ENCODE measurements at places on chromosomes 1 and 21.

DNA sequence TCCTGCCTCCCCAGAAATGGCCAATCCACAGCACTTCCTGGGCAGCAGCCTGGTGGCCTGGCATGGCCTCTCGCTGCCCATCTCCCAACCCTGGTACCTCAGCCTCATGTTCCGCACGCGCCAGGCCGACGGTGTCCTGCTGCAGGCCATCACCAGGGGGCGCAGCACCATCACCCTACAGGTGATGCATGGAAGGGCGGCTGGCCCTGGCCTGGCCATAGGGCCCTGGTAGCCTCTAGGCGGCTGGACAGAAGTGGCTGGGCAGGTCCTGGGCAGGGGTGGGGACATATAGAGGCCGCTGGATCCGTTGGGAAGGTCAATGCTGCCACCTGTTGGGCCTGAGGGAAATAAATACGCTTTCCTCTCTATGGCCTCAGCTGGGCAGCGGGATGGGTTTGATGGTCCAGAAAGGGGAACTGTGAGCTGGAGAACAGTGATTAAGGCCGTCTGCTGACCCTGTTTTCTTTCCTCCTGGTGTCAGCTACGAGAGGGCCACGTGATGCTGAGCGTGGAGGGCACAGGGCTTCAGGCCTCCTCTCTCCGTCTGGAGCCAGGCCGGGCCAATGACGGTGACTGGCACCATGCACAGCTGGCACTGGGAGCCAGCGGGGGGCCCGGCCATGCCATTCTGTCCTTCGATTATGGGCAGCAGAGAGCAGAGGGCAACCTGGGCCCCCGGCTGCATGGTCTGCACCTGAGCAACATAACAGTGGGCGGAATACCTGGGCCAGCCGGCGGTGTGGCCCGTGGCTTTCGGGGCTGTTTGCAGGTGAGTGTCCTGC lies 14.4 kb downstream of the CELSR2 start:
- DNase-seq = peak; percentile 84

GRCh38 chr1:245512181-245512888 lies 357.6 kb downstream of the KIF26B start:
- peak; percentile 33 for DNase-seq

- no peak for DNase-seq
Measured at GRCh38 chr1:182249201-182249676, 142.4 kb downstream of the GLUL start.

DNA sequence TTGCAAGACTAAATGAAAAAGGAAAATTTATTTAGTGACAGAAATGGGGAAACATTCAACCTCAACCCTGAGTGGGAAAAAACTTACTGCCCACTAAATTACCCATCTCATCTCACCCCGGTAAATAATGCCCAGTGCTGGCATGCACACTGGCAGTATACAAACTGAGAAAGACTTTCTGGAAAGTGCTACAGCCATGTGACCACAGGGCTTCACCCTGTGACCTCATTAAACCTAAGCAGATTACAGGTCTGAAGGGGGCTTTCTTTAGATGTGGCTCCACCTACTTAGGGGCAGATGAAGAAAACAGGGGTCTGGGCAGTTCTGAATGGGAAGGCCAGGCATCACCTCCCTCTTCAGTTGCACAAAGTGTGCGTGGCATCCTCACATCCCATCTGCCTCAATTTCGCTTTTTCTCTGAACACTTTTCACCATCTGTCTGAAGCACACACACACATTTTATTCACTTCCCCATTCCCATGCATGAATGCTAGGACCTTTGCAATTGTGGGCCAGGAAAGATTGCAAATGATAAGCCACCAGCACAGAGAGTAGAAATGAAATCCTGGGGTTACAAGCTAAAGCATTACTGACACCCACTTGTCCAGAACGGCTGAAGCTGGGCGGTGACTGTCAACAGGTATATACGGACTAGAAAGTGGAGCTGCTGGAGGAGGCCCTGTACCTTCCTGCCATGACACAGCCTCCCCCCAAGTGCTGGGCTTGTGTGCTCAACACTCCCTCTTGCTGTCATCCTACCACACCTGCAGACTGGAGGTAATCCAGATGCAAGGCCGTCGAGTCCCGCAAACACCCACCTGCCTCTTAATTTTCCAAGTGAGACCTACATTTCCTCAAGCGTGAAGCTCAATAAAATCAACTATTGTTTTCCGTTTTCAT lies 2.7 kb downstream of the NADK start:
- DNase-seq = no peak

- DNase-seq = no peak
Measured at GRCh38 chr1:78799926-78800325, 150.3 kb downstream of the IFI44 start.

GRCh38 chr1:226626577-226626956 lies 78.0 kb downstream of the STUM start:
- DNase-seq = peak; percentile 84

DNA sequence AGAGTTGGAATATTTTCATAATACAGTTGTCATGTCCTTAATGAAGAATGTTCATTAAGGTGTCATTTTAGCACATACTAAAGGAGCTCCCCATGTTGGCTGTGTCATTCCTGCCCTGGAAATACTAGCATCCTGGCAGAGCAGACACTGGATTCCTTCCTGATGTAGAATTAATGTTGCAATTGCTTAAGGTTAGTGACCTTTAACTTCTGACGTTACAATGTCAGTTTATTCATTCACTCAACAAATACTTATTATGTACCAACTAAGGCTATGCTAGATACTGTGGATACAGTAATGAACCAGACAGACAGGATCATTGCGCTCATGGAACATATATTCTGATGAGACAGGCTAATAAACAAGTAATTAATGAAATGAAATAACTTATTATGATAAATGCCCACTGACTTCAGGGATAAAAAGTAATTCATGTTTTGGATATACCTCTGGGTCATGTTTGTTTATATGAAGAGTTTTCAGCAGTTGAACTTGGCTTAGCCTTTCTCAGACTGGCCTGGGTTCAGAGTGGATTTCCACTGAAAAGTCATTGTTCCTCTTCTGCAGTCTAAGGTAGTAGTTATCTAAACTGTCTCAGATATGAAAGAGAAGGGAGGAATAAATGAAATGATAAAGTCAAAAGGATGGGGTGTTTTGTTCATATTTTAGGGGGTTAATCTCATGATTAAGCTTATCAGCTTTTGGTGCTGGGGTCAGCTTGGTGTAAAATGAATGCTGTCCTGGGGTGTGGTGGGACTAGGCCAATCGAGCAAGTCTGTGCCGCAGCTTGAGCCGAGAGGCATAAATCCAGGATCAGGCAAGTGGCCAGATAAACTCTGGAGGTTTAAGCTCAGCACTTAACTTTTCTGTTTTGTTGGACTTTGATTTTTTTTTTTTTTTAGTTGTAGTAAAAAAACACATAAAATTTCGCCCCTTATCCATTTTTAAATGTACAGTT lies 43.3 kb upstream of the KCNQ4 start:
- DNase-seq = no peak

DNA sequence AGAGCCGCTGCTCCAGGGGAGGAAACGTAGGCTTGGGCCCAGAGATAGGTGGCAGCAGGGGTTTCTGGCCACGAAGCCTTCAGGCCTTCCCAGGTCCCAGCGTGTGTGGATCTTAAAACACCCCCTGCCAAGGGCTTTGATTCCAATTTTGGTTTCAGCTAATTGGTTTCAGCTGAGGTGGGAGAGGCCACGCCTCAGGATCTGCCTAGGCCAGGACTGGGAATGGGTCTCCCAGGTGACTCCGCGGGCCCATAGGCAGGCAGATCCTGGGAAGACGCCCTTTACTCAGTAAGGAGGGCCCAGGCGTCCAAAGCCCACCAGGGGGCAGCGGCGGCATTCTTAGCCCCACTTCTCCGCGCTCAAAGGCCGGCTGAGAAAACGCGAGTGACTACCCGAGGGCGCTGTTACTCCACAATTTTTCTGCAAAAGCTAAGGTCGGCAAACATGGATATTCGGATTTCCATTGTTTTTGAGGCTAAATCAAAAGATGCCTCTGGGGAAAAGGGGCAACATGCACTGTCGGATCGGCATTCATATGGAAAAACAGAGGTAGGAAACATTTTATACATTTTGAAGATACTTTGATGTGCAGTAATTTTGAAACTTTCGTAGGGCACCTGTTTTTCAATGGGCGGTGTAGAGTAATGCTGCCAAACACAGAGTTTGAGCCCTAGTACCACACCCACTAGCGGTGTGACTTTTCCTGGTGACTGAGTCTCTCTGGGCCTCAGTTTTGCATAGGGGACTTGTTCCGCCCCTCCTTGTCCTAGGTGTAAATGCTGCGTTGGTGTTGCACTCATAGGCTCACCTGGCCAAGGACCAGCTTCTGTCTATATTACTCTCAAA lies 31.8 kb upstream of the BCL10 start:
- DNase-seq = peak; percentile 81

DNA sequence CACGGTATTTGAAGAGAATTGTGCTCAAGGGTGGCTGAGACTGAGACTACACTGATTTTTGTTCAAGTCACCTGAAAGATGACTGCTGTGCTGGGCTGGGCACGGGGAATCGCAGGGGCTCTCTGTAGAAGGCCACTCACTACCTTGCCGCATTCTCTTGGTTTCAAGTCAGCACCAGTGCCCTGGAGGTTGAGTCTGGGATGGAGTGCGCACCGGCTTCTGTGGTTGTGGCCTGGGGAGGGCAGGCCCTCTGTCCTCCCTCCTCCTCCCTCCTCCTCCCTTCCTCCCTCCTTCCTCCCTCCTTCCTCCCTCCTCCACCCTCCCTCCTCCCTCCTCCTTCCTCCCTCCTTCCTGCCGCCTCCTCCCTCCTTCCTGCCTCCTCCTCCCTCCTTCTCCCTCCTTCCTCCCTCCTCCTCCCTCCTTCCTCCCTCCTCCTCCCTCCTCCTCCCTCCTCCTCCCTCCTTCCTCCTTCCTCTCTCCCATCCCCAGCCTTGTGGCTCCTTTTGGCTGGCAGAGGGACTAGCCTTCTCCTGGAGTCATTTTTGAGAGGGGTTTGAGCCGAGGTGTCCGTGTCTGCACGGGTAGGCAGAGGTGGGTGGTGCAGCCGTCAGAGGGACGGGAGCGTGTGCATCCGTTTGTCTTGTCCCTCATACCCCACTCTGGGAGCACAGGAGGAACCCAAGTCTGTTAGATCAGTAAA lies 9.5 kb downstream of the RER1 start:
- no peak for DNase-seq

DNA sequence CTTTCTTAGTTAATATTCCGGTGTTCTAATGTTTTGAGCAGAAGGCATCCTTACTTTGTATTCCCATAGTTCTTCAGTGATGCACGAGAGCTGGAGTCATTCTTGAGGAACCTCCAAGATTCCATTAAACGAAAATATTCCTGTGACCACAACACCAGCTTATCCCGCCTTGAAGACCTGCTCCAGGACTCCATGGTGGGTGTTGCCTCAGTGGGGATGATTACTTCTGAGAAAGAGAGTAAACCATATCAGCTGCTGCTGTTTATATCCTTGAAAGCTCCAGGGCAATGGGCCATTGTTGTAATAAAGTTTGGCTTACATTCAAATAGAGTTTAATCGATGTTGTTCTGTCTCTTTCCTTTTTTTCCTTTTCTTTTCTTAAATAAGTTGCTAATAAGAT lies 93.1 kb downstream of the MACF1 start:
- DNase-seq = no peak

DNA sequence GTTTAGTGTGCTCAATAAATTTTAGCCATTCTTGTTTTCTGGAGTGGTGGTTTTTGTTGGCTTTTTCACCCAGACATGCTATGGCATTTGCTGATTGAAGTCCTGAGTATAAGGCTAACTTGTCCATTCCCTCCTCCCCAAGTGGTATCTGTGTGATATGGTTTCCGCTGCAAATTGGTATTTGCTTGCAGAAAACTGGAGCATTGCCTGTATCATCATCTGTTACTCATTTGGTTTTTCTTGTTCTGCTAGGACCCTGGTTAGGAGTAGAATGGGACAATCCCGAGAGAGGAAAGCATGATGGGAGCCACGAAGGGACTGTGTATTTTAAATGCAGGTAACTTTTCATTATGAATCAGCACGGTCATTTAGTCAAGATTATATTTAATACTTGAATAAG lies 34.0 kb downstream of the TBCE start:
- no peak for DNase-seq

GRCh38 chr1:211340622-211341507 lies 14.2 kb downstream of the TRAF5 start:
- DNase-seq = no peak

- no peak for DNase-seq
Measured at GRCh38 chr1:243346468-243346867, 90.6 kb downstream of the SDCCAG8 start.

DNA sequence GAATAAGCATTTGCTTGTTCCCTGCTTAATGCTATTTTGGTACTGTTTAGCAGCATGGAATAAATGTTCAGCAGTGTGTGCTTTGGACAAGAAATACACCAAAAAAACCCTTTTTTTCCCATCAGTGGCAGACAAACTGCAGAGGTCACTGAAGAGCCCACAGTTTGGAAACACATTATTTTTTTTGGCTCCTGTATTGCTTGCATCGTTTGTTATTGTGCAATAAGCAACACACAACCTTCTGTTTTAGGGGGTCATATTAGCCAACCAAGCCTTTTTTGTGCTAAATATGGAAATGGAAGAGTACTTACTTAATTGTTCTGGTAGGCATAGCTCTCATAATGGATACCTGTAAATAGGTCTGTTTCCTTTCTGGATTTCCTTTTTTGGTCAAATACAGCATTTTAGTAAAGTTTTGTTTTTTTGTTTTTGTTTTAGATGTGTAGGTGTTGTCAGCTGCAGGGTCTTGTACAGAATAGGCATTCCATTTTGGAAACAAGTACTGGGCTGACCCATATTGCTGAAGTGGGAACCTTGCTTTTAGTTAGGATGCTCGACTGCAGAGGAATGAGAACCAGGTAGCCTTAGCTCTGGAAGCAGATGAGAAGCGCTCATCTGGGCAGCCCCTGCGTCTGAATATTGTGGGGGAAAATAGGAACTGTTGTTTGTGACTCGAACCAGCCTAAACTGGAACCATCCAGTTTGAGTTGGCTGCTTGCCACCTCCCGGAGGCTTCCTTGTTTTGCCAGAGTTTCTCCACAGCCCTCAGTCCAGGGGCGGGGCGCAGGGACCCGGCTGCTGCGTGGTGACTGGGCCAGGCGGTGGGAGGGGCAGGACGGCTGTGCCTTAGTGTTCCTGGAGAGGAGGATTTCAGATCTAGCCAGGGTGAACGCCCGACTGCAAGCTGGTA lies 38.4 kb downstream of the SPEN start:
- DNase-seq = peak; percentile 90

GRCh38 chr1:77031106-77031662 lies 163.9 kb downstream of the ST6GALNAC5 start:
- DNase-seq = peak; percentile 21

- DNase-seq = no peak
Measured at GRCh38 chr21:29175408-29176134, 45.1 kb downstream of the MAP3K7CL start.

DNA sequence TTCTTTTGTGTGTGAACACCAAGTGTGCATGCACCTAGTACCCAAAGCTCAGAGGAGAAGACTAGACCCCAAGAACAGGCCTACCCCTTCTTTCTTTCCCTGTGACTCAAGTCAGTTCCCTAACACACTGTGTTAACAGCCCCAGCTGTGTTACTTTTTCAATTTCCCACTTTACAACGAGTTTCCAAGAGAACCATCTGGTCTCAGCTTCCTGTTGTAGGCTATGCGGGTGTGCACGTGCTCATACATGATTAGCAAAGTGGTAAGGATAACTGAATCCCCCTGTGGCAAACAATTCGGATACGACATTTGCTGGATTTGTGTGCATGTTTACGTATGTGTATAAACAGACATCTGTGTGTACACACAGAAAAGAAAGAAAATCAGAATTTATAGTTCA lies 17.9 kb downstream of the IFNAR2 start:
- DNase-seq = no peak

Data from urothelium cell line (cell line).